T-cell (primary cell): ENCODE measurements at places on chromosomes 4 and X. TPM values are rescaled to one million over a fixed set of nuclear protein-coding genes. Genes with fewer than 3 reads are reported as not detected.

The CYBB gene
- 2.6 TPM for total RNA-seq

The ANOS1 gene
- not detected for total RNA-seq

The SATL1 gene
- total RNA-seq, result not detected

The PCDH7 gene
- 0.09 TPM for total RNA-seq

The DKK2 gene
- not detected for total RNA-seq

The CACNA1F gene
- total RNA-seq, result 1.6 TPM

The CT45A2 gene
- total RNA-seq, result not detected

The TCEAL8 gene
- total RNA-seq, result 25.5 TPM

The SERTM2 gene
- not detected for total RNA-seq

The RRH gene
- total RNA-seq, result 0.33 TPM

The BCAP31 gene
- total RNA-seq, result 118 TPM

The RTL5 gene
- total RNA-seq, result 0.98 TPM

The ASMT gene
- 0.98 TPM for total RNA-seq

The RAPGEF2 gene
- 22.0 TPM for total RNA-seq

The CDS1 gene
- total RNA-seq, result 0.47 TPM

The RHOXF1 gene
- total RNA-seq, result 1.1 TPM
